ENCODE measurements at places on chromosomes 2 and 18.

DNA sequence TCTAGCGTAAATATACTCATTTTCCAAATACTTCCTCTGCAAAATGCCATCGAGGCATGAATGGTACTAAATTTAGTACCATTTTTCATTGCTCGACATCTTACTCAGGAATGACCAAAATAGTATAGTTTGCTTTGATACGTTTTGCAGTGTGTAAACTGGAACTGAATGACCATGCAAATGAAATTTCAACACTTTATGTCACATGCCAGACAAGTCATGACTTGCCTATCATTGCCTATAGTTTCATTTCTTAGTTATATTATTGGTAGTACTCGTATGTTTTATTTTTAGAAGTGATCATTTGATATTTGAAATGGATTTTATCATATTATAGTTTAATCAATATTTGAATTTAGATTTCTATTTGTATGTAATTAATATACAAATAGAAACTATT lies 9.1 kb downstream of the MSTN start:
- H3K27ac ChIP-seq: no peak overlapping the region
- H3K4me3 ChIP-seq: no peak overlapping the region
- no peaks in the 10 kb centered on the region for H3K36me3 ChIP-seq
- DNase-seq: no peak
- no peaks in the 10 kb centered on the region for H3K4me1 ChIP-seq

DNA sequence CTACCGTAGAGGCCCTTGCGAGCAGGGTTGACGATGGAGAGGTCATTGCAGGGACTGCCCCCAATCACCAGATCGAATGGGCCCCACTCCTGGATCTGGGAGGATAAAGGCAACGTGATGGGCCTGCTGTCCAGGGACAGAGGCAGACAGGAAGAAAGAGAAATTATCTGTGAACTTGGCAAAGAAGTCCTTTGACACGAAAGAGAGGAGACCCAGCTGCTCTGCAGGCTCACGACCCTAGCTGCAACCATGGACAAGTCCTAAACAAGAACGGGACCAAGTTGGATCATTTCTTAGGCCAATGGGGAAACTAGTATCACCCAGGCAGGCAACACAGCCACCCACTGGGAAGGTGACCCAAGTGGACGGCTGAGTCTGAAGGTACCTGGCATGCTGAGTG lies 72.3 kb upstream of the POMC start:
- H3K36me3 ChIP-seq: peaks cover 10% of the 10 kb centered on the region
- H3K27me3 ChIP-seq: no peaks in the 10 kb centered on the region
- no peaks in the 10 kb centered on the region for H3K4me1 ChIP-seq
- H3K4me3 ChIP-seq: no peak overlapping the region

GRCh38 chr2:215738351-215738750 lies 275.0 kb downstream of the MREG start:
- H3K27ac ChIP-seq: no peak overlapping the region
- no peak for DNase-seq
- H3K36me3 ChIP-seq: no peaks in the 10 kb centered on the region
- H3K4me1 ChIP-seq: peaks cover 4% of the 10 kb centered on the region
- H3K27me3 ChIP-seq: no peaks in the 10 kb centered on the region

DNA sequence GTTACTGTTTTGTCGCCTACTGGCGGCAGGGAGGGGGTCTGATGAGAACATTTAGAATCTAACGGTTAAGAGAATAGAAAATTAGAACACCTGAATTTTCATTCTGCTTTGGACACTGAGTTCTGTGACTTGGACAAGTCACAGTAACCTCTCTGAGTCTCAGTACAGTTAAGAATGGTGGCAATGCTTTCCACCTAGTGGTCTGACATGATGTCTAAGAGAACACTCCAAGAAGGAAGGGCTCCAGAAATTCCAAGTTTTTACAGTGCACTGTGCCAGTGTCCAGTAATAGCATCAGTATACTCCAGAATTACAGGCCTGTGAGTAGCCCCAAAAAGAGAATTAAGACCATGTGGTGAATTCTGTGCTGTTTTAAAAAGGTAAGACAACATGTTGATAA lies 174.1 kb upstream of the ZFP36L2 start:
- H3K27me3 ChIP-seq: no peaks in the 10 kb centered on the region
- no peak overlapping the region for H3K27ac ChIP-seq
- peaks cover 4% of the 10 kb centered on the region for H3K36me3 ChIP-seq
- no peak for DNase-seq
- H3K4me3 ChIP-seq: no peak overlapping the region
- H3K4me1 ChIP-seq: peaks cover 44% of the 10 kb centered on the region

GRCh38 chr2:156399224-156399949 lies 36.8 kb upstream of the GPD2 start:
- peaks cover 16% of the 10 kb centered on the region for H3K4me1 ChIP-seq
- peak overlapping the region; percentile 74 for H3K4me3 ChIP-seq
- peak overlapping the region; percentile 97 for H3K27ac ChIP-seq
- no peak for DNase-seq

- peak; percentile 29 for DNase-seq
- H3K27ac ChIP-seq: peak overlapping the region; percentile 49
- peaks cover 23% of the 10 kb centered on the region for H3K4me1 ChIP-seq
- H3K4me3 ChIP-seq: no peak overlapping the region
- no peaks in the 10 kb centered on the region for H3K27me3 ChIP-seq
These were observed 382.0 kb downstream of the LNPK start for GRCh38 chr2:175620106-175620505.

DNA sequence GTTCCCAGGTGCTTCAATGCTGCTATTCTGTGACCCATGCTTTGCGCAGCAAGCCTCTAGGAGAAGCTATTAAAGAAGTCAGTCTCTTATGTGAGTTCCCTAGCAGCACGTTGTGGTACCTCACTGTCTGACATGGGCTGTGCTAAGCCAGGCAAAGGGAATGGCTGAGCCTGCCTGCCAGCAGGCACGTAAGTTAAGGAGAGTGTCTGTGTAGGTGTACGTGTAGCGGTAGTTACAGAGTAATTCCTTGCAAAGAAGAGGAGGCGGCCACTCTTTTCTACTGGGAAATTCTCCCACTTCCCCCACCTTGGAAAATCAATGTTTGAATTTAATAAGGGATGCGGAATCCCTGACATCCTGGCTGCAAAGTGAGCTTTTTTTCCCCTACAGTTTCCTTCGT lies 123.5 kb upstream of the LYPD1 start:
- no peak overlapping the region for H3K27ac ChIP-seq
- H3K4me1 ChIP-seq: no peaks in the 10 kb centered on the region
- DNase-seq: no peak
- H3K4me3 ChIP-seq: no peak overlapping the region
- no peaks in the 10 kb centered on the region for H3K27me3 ChIP-seq
- no peaks in the 10 kb centered on the region for H3K36me3 ChIP-seq

DNA sequence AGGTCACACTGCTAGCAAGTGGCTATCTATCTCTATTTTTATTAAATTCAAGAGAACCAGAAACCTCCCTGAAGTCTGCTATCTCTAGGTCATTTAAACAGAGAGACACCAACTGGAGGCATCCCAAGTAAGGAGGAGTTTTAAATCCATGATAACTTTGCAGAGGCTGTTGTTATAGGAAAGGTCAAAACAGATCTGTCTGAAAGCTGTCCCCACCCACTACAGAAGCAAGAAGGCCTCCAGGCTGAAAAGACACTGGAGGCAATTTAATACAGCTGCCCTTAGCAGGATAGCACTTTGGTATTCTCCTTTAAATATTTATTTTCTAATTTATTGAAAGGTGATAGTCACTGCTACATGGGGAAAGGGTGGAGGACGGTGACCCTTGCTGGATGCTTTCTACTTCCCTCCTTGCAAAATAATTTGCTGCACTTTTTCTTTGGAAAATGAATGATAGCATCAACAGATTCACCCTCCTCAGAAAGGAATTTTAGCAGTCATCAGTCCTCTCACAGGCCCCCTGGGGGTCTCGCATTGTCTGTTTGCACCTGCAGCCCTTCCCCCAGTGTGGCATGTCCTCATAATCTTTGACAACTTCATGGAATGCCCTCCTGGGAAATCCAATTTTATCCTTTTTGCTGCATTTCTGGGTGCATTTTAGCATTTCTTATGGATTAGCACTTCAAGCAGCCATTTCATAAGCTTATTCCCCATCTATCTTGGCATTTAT lies 429.5 kb upstream of the TNP1 start:
- no peak overlapping the region for H3K4me3 ChIP-seq
- H3K27ac ChIP-seq: peak overlapping the region; percentile 86
- no peaks in the 10 kb centered on the region for H3K27me3 ChIP-seq
- no peaks in the 10 kb centered on the region for H3K36me3 ChIP-seq
- peaks cover 35% of the 10 kb centered on the region for H3K4me1 ChIP-seq
- no peak for DNase-seq

DNA sequence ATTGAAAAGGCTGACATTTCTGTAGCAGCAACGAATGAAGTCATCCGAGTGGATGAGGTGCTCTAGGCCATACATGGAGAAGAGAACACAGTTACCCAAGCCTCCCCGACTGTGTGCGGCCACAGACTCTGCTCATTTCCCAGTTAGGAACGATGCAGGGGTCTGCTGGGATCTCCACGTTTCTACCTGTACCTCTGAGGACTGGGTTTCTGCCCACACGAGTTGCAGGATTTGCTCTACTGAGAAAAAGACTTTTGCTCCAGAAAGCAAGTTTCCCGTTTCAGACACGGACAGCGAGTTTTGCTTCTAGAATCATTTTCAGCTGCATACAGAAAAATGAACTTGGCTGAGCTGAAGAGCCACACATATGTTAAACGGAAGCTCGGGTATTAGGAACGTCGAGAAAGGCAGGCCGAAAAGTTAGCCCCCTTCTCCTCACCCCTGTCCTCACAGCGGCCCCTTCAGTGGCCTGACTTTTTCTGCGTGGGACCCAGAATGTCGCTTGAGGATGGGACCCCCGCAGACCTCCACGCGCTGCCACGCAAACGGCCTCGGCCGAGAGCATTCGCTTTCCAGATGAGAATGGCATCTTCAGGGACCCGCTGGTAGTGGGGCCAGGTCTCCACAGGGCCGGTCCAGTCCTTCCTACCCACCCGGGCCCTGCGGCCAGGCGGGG lies 582 bp upstream of the RAB31 start:
- DNase-seq: no peak
- H3K36me3 ChIP-seq: no peaks in the 10 kb centered on the region
- H3K27ac ChIP-seq: no peak overlapping the region
- H3K4me3 ChIP-seq: peak overlapping the region; percentile 94
- H3K27me3 ChIP-seq: no peaks in the 10 kb centered on the region

DNA sequence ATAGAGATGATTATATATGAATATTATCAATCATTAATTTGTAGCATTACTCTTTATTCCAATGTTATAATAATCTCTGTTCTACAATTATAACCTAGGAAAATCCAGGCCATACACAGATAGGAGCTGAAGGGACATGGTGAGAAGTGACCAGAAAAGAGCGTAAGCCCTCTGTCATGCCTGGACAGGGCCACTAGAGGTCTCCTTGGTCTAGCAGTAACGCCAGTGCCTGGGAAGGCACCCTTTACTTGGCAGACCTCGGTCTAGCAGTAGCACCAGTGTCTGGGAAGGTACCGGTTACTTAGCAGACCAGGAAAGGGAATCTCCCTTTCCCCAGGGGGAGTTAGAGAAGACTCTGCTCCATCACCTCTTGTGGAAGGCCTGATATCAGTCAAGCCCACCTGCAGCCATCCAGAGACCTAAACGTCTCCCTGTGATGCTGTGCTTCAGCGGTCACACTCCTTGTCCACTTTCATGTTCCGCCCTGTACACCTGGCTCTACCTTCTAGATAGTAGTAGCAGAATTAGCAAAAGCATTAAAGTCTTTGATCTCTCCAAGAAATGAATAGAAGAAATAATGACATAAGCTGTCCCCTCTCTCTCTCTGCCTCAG lies 447.5 kb upstream of the FSIP2 start:
- peak; percentile 72 for DNase-seq
- no peaks in the 10 kb centered on the region for H3K36me3 ChIP-seq
- H3K4me3 ChIP-seq: no peak overlapping the region
- H3K4me1 ChIP-seq: no peaks in the 10 kb centered on the region
- no peaks in the 10 kb centered on the region for H3K27me3 ChIP-seq

DNA sequence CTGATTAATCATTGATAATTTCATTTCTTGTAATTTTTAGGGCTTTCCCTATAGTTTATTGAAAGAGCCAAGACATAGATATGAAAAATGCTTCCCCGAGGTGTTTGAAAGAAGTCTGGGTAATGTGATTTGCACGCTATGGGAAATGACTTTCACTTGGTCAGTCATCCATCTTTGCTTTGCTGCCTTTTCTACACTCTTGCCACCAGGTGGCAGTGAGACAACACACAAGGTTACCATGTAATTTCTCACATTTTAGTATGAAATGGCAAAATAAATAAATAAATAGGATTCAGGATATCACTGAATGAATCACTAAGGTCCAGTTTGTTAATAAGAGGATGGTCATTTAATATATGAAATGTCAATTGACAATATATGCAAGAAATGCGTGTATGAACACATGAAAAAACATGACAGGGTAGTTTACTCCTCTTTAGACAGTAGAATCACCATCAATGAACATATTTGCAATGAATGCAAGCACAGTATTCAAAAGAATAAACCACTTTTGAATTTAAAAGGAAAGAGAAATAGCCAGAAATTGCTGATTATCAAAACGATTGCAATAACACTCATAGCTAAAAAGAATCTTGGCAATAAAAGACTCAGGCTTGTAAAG lies 52.2 kb upstream of the KCNH7 start:
- no peak overlapping the region for H3K4me3 ChIP-seq
- H3K27ac ChIP-seq: no peak overlapping the region
- DNase-seq: peak; percentile 41
- no peaks in the 10 kb centered on the region for H3K36me3 ChIP-seq
- no peaks in the 10 kb centered on the region for H3K27me3 ChIP-seq

GRCh38 chr2:128693743-128694029 lies 375.0 kb upstream of the HS6ST1 start:
- no peak overlapping the region for H3K27ac ChIP-seq
- no peak for DNase-seq
- H3K27me3 ChIP-seq: no peaks in the 10 kb centered on the region
- H3K36me3 ChIP-seq: no peaks in the 10 kb centered on the region

DNA sequence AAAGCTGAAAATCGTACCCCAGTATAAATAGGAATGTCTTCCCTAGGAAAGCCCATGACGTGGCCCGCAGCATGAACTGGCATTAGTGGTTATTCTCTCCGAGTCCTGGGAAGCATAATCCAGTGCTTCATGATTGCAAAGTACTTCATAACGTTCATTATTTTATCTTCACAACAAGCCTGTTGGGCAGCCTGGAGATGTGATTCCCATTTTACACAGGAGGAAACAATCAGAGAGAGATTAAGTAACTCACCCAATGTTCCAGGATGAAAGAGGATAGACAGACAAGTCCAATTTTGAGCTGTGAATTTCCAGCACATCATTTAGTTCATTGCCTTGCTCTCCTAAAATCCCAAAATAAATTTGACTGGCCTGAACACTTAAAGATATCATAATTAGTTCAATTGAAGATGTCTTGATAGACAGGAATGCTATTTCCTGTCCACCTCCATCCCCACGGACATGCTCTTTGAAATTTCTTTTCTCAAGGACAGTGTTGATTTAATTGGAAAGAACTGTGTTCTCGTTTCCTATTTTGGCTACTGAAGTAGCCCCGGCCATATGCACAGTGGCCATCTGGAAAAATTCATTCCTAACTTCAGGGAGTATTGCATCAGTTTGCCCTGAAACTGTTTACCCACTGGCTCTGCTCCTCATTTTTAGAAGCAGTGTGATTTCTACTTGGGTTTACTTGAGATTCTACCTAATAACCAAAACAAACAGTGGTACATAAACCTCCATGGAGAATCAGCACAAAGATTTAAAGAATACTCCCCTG lies 93.9 kb downstream of the VWC2L start:
- no peak for DNase-seq
- H3K27ac ChIP-seq: no peak overlapping the region
- H3K4me1 ChIP-seq: no peaks in the 10 kb centered on the region
- no peaks in the 10 kb centered on the region for H3K27me3 ChIP-seq
- no peak overlapping the region for H3K4me3 ChIP-seq

GRCh38 chr2:66543257-66543767 lies 108.4 kb downstream of the MEIS1 start:
- no peaks in the 10 kb centered on the region for H3K36me3 ChIP-seq
- H3K27me3 ChIP-seq: no peaks in the 10 kb centered on the region
- no peak overlapping the region for H3K27ac ChIP-seq
- no peak overlapping the region for H3K4me3 ChIP-seq
- no peak for DNase-seq
- peaks cover 6% of the 10 kb centered on the region for H3K4me1 ChIP-seq

Data from Caco-2 (cell line).